Hypothalamus (tissue), 51 donors: ENCODE measurements at places on chromosomes 13 and 19.

- DNase-seq = no peak
Measured at GRCh38 chr13:64130171-64130570, 2714.5 kb upstream of the PCDH20 start.

DNA sequence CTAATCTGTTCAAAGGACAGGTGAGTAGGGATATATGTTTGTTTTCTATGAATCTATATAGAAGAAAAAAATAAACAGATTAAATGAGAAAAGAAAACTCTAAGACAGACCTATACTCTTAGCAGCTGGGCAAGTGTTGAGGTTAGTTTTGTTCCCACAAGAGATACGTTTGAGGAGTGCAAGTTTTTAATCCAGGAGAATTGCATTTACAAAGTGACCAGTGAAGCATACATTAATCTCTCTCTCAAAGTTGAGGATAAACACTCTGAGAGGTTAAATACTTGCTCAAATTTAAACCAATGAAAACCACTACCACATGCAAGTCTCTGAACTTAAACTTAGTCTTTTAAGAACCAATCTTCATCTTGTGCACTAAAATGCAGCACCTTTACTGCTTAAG is 930.5 kb upstream of the MIR17HG start:
- no peak for DNase-seq

- no peak for DNase-seq
Measured at GRCh38 chr13:113166681-113167080, 8.2 kb downstream of the PROZ start.

DNA sequence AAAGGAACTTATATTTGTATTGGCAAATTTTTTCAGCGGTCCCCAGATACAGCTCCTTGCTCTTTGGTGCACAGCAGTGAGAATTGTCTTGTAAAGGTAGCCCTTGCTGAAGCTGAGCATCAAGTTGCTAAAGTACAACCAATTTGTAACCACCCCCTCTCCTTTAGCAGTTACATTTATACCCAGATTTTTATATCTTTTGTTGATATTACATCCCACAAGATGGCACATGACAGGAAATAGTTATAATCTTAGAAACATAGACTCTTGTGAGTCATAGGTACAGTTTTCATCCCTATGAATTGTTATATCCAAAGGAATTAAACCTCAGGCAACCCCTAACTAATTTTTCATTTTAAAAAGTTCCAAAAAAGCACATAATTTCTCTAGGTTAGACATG is 523.0 kb upstream of the SLITRK1 start:
- DNase-seq = no peak

DNA sequence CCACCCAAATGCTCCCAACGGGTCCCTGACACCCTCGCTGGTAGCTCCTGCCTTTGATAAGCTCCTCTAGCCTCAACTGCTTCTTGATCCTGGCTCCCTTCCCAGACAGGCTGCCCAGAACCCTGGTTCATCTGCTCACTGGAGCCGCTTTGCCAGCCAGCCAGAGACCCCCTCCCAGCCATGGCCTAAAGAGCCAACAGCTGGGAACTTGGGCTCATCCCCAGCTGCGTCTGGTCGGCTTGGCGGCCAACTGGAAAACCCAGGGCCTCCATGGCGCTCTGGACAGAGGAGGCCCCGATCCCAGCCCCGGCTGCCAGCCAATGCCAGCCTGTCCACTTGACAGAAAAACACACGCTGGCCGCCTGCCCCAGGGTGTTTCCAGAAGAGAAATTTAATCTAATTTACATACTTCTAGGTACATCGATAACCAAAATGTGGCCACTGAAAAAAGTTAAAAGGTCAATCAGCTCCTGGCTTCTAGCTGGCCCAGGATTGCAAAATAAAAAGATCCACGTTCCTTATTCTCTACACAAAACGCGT is 3.0 kb upstream of the AKAP8L start:
- peak; percentile 83 for DNase-seq

DNA sequence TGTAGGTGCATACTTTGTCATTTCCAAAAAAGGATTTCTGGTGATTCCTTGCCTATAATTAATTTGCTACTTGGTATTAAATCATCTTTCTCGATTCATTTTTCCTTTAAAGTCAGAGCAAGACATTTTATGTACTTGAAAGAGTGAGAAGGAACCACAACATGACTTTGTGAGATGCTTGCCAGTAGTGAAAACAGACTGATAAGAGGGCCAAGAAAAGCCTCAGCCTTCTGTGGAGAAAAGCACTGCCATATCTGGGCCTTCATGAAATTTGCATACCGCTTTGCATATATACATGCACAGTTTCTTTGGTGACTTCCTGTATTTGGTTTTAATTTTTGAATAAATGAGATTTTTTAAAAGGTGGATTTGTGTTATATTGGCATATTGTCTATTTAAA is 128.4 kb downstream of the CDK8 start:
- DNase-seq = no peak

GRCh38 chr13:27660511-27660910 is 38.8 kb downstream of the POLR1D start:
- DNase-seq = no peak

GRCh38 chr19:11754663-11755062 is 12.1 kb upstream of the ZNF441 start:
- no peak for DNase-seq

GRCh38 chr19:34306213-34306661 is 51.9 kb downstream of the GARRE1 start:
- no peak for DNase-seq

- no peak for DNase-seq
Measured at GRCh38 chr19:58586133-58586765, 13.1 kb upstream of the MZF1 start.

DNA sequence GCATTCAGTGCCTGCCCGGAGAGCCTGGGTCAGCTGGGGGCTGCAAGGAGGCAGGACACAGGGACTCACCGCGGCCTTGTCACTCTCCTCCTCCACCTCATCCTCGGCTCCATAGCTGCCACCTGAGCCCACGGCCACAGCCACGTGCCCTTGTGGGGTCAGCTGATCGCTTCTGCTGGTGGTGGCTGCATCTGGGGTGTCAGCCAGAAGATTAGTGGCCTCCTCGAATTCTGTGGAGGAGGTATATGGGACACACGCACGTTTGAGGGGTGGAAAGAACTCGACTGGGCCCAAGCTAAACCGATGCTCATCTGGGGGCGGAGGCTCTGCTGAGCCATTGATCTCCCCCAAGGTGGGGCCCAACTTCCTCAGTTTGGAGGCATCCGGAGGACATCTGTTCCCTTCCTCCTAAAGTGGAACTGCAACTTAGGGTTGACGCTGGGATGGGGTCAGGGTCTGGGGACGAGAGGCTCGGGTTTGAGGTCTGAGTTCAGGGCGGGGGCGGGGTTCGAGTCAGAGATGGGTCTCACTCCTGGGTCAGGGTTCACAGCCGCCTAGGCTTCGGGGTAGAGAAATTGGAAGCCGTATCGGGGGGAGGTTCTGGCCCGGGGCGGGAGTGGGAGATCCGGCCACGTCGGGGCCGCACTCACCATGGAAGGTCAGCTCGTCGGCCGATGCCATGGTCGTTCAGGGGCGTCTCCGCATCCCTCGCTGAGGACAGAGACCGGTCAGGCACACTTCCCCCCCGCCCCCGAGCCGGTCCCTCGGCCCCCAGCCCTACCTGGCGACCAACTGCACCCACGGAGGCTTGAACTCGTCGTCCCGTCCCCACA is 493 bp downstream of the YIPF2 start:
- DNase-seq = no peak

GRCh38 chr19:57512845-57513244 is 13.1 kb downstream of the ZNF773 start:
- DNase-seq = no peak
